ENCODE measurements at places on chromosomes 1 and 21. TPM values are rescaled to one million over a fixed set of nuclear protein-coding genes. Genes with fewer than 3 reads are reported as not detected.

Gene HSD11B1
- not detected for total RNA-seq

Gene MRPS15
- total RNA-seq = 20.7 TPM

Gene ST6GALNAC3
- total RNA-seq = 16.3 TPM

Gene HSD3B1
- total RNA-seq = not detected

Gene CFAP74
- total RNA-seq = 0.63 TPM

Gene RNASEL
- 3.4 TPM for total RNA-seq

Gene KLHDC9
- total RNA-seq = 1.6 TPM

Gene PUSL1
- total RNA-seq = 10.0 TPM

Gene PCSK9
- total RNA-seq = 3.8 TPM

Gene USH2A
- 0.31 TPM for total RNA-seq

Gene TGFBR3
- total RNA-seq = 1.6 TPM

Gene NSUN4
- total RNA-seq = 18.2 TPM

Gene NPHS2
- total RNA-seq = not detected

Data from parietal lobe (tissue), 2 donors.